ENCODE measurements at places on chromosomes 6 and 20.

- DNase-seq = no peak
These were observed 9.2 kb downstream of the LRRC73 start for GRCh38 chr6:43500921-43501320.

- DNase-seq = no peak
These were observed 5.9 kb downstream of the RBM38 start for GRCh38 chr20:57396984-57397692.

DNA sequence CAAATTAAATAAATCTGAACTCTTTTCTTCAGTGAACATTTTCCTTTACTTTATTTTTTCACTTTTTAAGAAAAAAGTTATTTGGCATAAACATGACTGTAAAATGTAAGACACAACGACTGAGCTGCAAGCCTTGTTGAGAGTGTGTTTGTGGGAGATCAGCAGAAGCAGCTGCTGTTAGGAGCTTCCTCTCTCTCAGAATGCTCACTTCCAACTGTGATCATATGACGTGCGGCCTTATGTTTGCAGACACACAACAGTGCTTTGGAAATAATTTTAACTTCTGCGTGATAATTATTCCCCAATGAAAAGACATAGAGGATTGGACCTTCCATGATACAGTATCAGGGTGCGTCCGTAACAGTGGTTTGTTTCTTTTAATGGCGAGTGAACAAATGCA is 104.0 kb downstream of the ARHGAP18 start:
- no peak for DNase-seq

DNA sequence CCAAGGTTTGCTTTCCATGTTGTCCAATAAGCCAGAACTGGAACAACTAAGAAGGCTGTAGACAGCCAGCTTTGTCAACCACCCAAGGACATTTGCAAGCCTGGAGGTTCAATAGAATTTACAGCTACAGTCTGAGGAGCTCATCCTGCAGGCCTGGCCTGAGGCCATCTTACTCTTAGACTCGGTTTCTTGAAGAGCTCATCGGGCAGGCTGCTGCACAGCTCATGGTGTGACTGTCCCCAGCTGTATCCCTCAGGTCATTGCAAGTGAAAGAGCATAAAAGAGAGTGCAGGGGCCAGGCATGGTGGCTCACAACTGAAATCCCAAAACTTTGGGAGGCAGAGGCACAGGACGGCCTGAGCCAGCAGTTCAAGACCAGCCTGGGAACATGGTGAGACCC is 96.9 kb upstream of the FOXQ1 start:
- DNase-seq = no peak

DNA sequence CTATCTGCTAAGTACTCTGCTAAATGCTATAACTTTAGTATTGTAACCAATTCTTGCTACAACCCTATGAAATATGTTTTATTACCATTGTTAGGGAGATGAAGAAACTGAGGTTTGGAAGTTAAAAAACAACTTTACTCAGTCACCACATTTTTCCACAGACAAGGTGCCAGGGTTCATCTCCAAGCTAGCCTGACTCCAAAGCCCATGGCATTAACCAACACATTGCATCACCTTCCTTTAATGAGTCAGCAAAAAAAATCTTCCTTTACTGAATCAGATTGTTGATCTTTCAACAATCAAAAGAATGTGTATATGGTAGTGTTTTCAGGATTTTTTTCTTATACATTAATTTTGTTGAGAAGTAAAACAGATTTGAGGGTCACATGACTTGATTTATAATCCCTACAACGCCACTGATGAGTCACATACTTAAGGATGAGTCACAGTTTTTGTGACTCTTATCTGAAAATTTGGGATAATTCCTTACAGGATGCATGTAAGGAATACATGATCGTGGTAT is 41.5 kb downstream of the MAN1A1 start:
- no peak for DNase-seq

- DNase-seq = no peak
These were observed 47.4 kb upstream of the FOXC1 start for GRCh38 chr6:1562171-1562955.

GRCh38 chr20:60591172-60591799 is 633.1 kb downstream of the CDH26 start:
- DNase-seq = no peak

- DNase-seq = no peak
These were observed 1.6 kb downstream of the INSM1 start for GRCh38 chr20:20369250-20370093.

DNA sequence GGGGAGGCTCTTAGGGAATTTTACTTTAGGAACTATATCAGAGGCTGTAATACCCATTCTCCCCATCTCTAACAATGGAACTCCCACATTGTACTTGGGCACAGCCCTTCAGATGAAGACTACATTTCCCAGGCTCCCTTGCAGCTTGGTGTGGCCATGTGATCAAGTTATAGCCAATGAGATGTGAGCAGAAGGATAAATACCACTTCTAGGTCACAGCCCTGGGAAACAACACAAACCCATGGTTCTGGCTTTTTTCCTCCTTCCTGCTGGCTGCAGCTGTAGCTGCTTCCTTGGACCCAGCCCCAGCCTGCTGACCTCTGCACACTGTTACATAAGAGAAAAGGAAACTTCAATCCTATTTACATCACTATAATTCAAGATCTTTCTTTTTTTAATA is 445.9 kb upstream of the JARID2 start:
- no peak for DNase-seq

GRCh38 chr20:3559637-3560036 is 88.8 kb downstream of the ATRN start:
- no peak for DNase-seq

DNA sequence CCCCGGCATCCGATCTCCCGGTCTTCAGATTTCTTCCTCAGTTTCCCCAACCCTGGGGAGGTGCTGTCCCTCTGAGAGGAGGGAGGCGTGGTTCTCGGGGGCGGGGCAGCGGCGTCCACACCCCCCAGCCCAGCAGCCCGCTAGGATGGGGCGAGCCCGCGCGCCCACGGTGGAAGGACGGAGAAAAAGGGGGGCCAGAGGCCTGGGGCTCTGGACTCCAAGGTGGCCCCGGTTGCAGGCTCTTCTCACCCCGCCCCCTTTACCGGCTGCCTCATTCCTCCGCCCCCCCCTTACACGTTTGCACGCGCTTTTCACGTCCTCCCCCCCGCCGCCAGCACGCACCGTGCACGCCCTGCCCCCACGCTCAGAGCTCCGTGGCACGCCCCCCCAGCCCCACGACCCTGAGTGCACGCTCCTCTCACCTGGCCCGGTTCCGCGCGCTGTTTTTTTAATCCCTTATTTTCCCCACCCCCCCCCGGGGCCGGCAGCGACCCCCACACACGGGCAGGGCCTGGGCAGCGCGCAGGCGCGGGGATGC is 402 bp downstream of the ZBTB12 start:
- DNase-seq = peak; percentile 66

GRCh38 chr6:42281570-42281969 is 63.9 kb upstream of the MRPS10 start:
- DNase-seq = no peak

GRCh38 chr6:34343806-34344205 is 48.7 kb downstream of the NUDT3 start:
- DNase-seq = no peak

DNA sequence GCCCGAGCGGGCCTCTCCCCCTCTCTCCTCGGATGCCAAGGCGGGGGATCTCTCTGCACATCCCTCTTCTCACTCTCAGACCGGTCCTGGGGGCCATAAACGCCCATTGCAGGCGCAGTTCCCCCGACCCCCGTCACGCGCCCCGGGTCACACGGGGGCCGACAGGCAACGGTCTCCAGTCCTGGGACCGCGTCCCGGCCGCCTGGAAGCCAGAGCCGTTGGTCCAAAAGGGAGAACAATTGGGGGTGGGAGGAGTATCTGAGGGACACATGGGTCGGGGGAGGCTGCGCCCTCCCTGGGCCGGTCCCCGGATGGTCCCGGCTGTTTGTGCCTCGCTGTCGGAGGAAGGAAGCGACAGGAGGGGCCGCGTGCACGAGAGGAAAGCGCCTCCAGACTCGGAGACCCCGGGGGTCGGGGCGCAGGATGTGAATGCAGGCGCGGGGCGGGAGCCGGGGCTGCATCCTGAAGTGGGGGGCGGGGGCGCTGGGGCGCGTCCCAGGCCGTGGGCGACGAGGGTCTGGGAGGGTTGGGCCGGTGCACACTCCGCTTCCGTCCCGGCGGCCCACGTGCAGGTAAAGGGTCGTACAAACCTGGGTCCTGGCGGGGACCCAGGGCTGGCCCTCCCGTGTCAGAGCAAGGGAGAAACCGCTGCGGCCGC is 903 bp downstream of the SLC4A11 start:
- no peak for DNase-seq

DNA sequence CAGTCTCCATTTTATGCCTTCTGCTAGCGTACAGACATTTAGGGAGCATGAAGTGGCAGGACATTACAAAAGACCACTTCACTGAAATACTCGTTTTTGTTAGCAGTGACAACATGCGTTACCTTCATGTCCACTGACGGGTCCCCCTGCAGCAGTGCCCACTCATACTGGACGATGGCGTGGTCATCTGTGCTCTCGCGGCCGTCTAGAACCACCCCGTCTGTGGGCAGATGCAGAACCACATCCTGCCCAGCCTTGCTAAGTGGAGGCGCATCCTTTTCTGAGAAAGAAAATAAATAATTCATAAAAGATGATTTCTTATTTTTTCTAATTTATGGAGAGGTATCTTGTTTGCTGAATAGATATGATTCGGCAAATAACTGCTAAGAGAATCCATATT is 11.3 kb downstream of the LRP11 start:
- DNase-seq = no peak

DNA sequence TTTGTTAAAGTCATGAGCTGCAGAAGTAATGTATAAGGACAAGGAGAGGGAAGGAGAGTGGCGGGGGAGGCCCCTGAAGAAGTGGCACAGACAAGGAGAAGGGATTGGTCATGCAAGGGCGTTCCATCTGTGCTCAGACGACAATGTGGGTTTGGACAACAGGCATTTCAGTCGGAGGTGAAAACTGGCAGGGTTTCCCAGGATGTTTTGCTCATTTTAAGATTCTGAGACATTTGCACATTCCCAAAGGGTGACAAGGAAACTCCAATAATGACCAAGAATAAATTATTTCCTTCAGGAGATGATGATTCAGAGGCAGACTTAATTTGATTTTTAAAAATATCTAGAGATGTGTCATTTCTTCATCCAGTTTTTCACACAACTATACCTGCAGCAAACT is 181.8 kb downstream of the HIVEP2 start:
- no peak for DNase-seq

GRCh38 chr20:52425701-52426100 is 234.1 kb upstream of the ZFP64 start:
- DNase-seq = no peak

DNA sequence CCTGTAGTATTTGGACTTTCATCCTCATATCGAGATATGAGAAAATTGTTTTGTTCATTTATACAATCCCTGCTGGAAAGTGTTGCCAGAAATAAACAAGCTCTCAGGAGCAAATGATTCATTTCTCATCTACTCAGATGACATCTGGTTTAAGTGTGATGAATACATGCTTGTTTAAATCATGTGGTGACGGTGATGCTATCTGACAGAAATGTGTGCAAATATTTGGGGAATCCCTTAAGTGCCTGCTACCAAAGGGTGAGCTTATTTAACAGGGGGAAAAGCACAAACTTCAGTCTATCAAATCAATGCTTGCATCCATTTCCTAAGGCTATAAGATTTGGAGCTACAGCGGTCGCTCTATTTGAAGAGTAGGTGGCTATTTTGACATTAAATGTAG is 368.3 kb upstream of the SASH1 start:
- no peak for DNase-seq

DNA sequence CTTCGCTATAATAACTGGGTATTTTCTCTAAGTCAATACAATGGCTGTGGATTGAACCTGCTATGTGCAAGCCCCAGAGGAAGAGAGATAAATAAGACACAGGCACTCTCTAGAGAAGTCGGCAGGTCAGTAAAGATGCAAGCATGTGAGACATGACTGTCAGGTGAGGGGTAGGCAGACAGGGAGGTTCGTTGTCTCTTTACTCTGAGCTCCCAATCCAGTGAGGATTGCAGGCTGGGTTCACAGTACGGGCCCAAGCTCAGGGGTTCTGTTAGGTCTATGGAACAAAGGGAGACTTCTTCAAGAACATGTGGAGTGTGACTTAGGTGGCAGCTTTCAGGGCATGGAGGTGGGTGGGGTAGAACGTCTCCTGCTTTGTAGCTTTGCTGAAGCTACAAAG is 147.2 kb downstream of the PCSK2 start:
- DNase-seq = no peak

- DNase-seq = no peak
These were observed 1.1 kb upstream of the MAS1L start for GRCh38 chr6:29488874-29489273.

- DNase-seq = no peak
These were observed 237.5 kb upstream of the ECI2 start for GRCh38 chr6:4372866-4373265.

- DNase-seq = no peak
These were observed 1.7 kb upstream of the PDE10A start for GRCh38 chr6:165664559-165665383.

- no peak for DNase-seq
These were observed 44.6 kb downstream of the TSBP1 start for GRCh38 chr6:32327103-32327502.

- no peak for DNase-seq
These were observed 910 bp upstream of the ADTRP start for GRCh38 chr6:11779329-11780096.

- DNase-seq = no peak
These were observed 47.7 kb downstream of the SLC2A12 start for GRCh38 chr6:134004714-134005113.

GRCh38 chr20:6388671-6389197 is 265.9 kb upstream of the FERMT1 start:
- DNase-seq = no peak

- no peak for DNase-seq
These were observed 201.0 kb upstream of the ZNF217 start for GRCh38 chr20:53794529-53795115.

- DNase-seq = no peak
These were observed 27.7 kb upstream of the PAX1 start for GRCh38 chr20:21677781-21678180.

DNA sequence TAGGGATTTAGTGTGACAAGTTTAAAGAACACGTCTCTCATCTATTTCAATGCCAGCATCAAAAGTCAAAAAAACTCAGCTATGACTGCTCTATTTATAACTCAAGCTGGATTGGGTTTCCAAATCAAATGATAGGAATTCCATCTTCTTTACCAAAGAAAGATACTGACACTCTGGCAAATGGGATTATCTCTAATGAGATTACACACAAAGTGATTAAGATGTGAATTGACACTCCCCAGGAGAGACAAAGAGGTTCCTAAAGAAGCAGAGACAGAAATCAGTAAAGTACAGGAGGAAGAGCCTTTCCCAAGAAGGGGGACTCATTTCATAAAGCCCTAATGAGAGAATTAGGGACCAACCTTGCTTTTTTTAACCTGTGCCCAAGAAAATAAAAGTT is 92.1 kb downstream of the ID4 start:
- no peak for DNase-seq
